ENCODE measurements at places on chromosomes 1 and 21.

DNA sequence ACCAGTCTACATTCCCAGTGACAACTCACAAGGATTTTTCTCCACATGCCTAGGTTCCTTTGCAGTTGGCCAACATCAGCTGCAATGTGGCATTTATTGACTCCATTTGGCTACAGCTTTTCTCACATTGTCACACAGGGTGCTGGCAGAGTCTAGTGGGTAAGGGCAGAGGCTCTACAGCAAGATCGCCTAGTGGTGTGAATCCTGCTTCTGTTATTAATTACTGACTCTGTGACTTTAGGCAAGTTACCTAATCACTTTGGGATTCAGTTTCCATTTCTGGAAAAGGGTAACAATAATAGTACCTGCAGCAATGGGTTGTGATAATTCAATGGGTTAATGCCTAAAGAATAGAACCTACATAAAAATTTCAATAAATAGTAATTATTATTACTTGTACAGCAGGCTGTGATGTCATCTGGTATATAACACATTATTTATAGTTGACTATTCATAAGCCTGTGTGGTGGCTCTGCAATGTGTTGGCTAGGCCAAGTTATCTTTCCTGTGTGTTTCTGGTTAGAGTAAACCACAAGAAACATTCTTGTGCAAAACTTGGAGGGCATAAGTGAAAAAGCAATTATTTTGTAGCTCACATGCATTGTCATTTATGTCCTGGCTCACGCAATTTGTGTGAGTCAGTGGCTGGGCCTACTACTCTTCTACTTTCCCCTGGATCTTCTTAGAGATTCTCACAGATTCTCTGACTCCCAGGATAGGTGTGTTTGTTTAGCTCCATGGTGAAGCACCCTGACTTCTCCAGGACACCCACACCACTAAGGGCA is 59.5 kb downstream of the PTGS2 start:
- DNase-seq = no peak

- no peak for DNase-seq
These were observed 8.7 kb downstream of the PLA2G5 start for GRCh38 chr1:20078711-20079110.

GRCh38 chr1:222995236-222995580 is 147.8 kb downstream of the TLR5 start:
- no peak for DNase-seq

DNA sequence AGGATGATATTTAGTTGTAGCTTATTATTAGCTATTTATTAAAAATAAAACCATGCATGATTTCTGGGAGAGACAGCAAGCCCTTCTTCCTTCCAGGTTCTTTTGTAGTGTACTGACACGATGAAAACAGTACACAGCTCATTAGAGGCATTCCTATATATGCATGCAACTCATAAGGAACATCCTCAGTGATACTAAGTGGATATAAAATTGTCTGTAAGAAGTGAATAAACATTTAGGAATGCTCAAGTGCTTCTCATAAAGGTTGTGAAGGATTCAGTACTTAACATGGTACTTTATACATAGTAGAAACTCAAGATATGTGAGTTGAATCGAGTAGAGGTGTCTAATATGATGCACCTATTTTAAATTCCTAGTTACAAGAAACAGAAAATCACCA is 287.7 kb downstream of the SDCCAG8 start:
- no peak for DNase-seq

DNA sequence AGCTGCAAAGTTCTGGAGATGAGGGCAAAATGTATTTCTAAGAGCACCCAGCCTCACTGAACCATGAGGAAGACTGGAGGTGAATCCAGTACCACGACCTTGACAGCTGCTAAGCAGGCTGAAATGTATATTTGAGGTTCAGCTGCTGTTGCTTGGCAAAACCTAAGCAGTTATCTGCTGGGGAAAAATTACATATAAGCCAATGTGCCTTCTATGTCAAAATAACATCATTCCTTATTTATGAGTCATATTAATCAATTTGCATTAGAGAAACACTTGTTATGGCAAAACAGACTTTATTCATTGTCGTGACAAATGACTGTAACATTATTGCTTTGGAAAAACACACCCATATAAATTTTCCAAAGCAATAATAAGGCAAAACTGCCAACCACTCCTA is 560.5 kb upstream of the NR5A2 start:
- DNase-seq = no peak

DNA sequence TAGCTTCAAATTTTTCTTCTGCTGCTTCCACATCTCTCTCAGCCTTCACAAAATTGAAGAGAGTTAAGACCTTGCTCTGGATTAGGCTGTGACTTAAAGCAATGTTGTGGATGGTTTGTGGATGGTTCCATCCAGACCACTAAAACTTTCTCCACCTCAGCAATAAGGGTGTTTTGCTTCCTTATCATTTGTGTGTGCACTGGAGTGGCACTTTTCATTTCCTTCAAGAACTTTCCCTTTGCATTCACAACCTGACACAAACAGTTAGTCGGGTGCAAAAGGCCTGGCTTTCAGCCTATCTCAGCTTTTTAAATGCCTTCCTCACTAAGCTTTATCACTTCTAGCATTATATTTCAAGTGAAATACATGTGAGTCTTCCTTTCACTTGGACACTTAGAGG is 30.3 kb downstream of the DENND1B start:
- no peak for DNase-seq

GRCh38 chr1:162193815-162194214 is 124.3 kb downstream of the NOS1AP start:
- DNase-seq = no peak

DNA sequence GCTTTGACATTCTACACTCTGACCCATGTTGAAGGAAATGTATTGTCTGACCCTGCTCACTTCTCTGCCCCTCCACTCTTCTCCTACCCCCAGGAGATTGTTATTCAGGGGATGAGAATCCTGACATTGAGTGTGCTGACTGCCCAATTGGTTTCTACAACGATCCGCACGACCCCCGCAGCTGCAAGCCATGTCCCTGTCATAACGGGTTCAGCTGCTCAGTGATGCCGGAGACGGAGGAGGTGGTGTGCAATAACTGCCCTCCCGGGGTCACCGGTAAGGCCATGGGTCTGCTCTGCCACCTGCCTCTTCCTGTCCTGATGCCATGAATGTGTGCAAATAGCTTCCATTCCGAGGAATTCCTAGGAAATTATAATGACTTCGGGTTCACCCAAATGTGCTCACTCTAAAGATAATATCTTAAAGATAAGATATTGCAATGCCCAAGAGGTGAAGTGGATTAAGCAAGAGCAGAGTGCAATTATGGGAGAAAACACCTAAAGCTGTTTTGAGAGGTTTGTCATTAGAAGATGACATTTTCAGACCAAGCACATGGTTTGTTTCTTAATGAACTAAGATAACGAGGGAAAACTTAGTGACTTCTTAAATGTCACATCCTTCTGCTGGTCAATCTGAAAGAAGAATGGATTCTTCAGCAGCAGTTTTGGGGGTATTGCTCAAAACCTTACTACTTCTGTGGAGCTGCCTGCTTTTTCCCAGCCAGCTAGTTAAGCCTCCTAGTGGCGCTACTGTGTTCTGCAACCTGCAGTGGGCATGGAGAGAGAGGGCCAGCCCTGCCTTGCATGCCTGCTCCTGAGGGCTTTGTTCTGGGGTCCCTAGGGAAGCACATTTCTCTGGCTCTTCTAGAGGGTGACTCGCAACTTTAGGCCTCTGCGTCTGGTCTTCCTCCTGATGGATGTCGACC is 41.6 kb downstream of the LAMC2 start:
- peak; percentile 36 for DNase-seq
